ENCODE measurements at places on chromosomes 5 and 9.

- no peak for DNase-seq
Measured at GRCh38 chr9:1775230-1775629, 239.9 kb upstream of the SMARCA2 start.

- DNase-seq: no peak
Measured at GRCh38 chr5:58759745-58760144, 176.9 kb downstream of the RAB3C start.

DNA sequence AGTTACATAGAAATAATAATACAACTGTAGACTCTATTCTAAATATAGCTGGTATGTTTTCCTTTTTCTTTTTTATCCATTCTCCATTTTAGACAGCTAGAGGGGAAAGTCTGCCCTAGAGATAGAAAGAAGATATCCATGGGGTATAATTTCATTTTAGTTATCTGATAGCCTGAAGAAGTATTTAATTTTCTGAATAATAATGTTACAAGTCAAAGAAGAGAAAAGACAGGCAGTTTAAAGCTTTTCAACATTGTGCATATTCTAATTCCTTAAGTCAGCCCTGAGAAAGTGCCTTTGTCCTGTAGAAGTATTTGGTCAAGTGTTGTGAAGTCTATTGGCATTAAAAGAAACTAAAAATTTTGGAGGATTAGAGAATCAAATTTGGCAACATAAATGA, 2.5 kb upstream of the VCAN start:
- DNase-seq: no peak

- DNase-seq: no peak
Measured at GRCh38 chr5:111562561-111562960, 50.2 kb upstream of the STARD4 start.

DNA sequence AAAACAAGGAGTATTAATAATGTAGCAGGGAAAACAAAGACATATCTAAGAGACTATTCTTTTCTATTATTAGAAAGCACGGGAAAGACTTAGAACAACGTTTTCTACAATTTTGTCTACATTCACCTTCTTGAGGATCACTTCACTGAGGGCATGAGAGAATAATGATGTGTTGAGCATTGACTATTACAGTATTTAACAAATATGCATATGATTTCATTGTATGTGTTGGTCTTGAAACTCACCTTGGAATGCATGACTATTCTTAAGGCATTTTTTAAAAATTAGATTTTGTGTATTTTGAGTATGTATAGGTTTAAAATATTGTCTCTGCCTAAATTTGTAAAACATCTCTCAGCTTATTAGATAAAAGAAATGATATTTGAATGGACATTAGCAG, 1.2 kb downstream of the FSD1L start:
- DNase-seq: no peak

- DNase-seq: no peak
Measured at GRCh38 chr9:12656803-12657202, 36.4 kb upstream of the TYRP1 start.

- DNase-seq: no peak
Measured at GRCh38 chr5:152689250-152689711, 284.2 kb upstream of the NMUR2 start.

- no peak for DNase-seq
Measured at GRCh38 chr5:55923177-55923771, 71.5 kb downstream of the IL6ST start.

DNA sequence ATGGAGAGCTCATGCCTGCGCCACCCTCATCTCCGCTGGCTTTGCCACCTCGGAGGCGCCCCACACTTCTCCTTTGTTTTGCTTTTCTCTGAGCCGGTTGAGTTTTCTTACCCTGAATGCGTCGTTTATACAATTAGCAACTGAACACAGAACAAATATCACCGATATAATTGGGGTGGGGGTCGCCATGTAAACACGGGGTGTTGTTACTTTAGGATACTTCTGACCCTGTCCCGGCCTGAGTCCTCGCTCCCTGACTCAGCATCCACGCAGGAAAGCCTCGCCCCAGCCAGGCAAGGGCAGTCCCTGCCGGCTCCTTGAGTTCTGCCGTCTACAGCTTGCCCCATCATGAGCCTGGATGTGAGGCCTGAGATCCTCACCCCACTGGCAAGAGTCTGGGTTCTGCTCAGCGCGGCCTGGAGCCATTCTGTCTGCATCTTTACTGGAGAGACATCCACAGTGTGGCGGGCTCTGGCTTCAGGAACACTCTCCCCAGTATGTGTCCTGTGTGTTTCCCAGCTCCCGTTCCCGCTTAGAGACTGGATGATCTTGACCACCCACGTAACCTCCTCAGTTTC, 5.5 kb downstream of the NKX2-5 start:
- DNase-seq: no peak

- DNase-seq: no peak
Measured at GRCh38 chr5:68396722-68397121, 181.2 kb downstream of the PIK3R1 start.

DNA sequence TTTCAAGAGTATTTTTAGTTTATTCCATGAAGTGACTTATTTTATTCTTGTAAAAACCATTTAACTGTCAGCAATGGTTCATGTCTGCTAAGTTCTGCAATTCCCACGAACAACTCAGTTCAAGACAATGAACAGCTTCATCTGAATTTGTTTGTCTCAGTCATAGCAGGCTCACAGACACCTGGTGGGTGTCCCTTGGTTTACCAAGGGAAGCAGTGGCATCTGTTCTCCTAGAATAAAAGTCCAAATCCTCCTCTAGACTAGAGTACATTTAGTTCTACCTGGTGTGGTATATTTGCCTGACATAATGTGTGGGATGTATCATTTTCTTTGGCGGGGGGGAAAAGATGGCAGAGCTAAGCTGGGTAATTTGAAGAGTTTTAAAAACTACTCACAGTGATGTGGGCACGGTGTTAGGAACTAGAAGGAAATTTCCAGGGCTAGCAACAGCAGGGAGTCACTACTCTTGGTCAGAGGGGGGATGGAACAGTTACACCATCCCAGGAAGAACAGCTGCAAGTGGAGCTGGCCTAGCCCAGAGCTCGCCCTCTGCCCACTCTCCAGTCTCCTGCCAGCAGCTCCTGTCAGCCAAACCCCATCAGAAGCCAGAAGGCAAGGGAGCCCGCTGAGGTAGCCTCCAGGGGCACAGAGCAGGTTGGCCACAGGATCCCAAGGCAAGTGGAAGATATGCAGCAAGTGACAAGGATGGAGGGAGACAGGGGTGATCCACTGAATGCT, 100.3 kb downstream of the PJA2 start:
- no peak for DNase-seq

DNA sequence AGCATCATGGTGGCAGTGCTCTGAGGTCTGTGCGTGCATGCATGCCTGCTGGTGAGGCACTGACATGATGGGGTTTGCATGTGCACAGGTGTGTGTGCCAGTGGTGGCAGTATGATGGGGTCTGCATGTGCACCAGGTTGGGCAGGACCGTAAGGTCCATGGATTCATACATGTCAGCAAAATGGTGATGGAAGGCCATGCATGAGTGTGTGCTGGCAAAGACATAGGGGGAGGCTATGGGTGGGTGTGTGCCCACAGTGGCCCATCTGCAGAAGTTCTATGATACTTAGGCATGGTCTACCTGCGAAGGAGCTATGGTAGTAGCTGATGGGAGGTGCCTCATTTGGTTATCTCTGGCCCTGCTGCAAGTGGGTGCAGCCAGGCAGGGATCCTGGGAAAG, 348.0 kb upstream of the TARS1 start:
- no peak for DNase-seq

DNA sequence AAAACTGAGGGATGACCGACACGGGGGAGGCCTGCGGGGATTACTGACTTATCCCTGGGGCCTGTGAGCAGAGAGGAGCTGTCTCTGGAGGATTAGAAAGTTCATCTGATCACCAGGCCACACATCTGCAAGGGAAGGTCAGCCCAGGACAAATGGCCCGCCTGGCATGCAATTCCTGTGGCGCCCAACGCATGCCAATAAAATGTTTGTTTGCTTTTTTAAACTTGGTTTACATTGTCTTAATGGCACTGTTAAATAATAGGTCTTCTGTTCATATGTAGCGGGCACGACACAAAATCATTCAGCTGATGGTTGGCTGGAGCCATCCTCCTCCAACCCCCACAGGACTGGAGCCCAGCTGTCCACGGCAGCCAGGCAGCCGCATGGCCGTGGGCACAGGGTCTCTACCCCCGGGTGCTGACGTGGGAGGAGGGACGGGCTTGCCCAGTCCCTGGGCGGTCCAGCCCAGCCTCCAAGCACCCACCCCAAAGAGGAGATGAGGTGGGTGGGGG, 41.0 kb upstream of the SLC12A7 start:
- DNase-seq: no peak

DNA sequence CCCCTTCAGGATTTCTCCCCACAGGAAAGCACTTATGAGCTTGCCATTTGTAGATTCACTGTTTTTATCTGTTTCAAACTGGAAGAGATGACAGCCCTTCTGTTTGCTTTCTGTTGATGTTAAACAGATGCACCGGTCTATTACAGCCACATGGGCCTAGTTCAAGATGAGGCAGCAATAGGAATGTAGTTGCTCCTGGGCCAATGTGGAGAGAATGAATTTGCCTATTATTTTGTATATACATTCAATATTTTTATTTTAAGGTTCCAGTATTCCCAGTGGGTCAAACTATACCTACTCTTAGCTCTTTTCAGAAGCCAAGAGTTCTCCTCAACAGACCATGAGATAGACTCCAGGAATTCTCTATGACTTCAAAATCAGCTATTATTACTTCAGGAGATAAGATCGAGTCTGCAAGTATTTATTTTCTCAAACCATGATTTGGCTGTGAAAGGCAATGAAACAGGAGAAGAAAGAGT, 461.6 kb downstream of the RASEF start:
- DNase-seq: no peak

GRCh38 chr9:3856592-3856991, 330.8 kb upstream of the RFX3 start:
- no peak for DNase-seq

Data from T-helper 2 cell treated with Interferon-gamma antibody and Interleukin-4, amounts not matched to agents 5 μg/mL and 100 μg/mL, for 36 hours (primary cell).